BE2C (cell line): ENCODE measurements at places on chromosomes 1 and 21.

DNA sequence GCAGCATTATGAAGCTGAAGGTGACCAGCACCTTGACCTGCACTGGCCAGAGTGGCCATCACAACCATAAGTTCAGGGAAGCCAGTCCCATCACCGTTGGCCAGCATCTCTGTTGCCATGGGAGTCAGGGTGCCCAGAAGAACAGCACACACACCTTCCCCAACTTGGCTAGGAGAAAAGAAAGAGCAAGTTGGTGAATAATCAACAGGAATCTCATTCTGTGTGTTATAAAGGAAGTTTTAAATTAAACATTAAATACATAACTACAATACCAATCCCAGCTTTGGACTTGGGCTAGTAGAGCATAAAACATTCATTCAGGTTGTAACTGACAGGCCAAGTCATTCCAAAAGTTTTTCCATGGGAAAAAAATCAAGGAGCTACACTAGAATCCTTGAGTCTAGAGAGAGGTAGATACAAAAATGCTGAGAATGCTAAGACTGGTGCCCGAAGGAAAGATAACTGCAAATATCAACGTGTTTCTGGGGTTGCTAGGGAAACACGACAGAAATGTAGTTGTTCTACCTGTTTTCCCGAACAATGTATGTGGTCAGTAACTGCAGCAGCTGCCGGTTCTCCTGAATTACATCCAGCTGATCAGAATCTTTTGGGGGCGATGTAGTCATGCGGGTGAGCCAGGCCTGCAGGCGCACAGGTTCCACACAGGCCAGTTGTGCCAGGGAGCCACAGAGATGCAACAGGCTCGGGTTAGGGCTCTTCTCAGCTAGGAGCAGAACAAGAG lies 45.6 kb downstream of the UBR4 start:
- DNase-seq: no peak

- peak; percentile 14 for DNase-seq
These were observed 37.3 kb downstream of the PLEKHO1 start for GRCh38 chr1:150186789-150187559.

GRCh38 chr1:72837781-72838180 lies 555.4 kb upstream of the NEGR1 start:
- DNase-seq: no peak

- DNase-seq: no peak
These were observed 47.7 kb downstream of the SLC2A1 start for GRCh38 chr1:42910985-42911384.

DNA sequence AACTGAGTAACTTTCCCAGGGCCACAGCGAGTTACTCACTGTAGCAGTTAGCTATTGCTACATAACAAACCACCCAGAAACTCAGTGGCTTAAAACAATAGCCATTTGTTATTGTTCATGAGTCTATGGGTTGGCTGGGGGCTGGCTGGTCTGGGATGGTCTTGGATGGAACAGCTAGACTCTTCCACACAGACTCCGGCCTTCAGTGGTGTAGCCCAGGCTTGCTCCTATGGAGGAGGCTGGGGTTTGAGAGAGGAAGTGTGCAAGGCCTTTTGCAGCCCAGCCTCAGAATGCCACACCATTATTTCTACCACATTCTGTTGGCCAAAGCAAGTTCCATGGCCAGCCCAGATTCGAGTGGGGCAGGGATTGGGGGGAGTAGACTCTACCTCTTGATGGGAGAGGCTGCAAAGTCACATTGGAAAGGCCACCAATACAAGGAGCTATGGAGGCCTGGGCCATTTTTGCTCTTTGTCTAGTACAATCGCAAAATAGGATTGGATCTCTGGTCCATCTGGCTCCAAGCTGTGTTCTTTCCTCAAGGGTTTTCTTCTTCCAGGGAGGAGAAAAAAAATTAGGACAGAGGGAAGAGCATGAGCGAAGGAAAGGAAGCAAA lies 37.5 kb upstream of the TTC22 start:
- no peak for DNase-seq

DNA sequence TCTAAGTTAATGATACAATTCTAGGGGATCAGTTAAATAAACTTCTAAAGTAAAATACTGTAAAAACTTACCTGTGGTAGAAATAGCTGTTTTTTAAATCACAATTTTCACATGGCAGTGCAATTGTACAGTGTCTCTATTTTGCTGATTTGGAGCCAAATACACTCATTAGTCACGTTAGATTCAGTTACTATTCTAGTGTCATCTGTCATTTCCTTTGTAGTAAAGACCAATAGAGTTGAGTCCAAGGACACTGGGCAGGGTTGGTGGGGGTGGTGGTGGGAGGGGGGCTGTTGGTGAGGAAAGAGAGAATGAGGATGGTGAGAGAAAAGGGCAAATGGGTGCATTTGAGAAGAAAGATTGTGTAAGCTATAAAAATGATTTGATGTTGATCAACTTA lies 33.6 kb downstream of the CD55 start:
- no peak for DNase-seq

GRCh38 chr1:14983277-14983676 lies 170.3 kb upstream of the TMEM51 start:
- DNase-seq: no peak

DNA sequence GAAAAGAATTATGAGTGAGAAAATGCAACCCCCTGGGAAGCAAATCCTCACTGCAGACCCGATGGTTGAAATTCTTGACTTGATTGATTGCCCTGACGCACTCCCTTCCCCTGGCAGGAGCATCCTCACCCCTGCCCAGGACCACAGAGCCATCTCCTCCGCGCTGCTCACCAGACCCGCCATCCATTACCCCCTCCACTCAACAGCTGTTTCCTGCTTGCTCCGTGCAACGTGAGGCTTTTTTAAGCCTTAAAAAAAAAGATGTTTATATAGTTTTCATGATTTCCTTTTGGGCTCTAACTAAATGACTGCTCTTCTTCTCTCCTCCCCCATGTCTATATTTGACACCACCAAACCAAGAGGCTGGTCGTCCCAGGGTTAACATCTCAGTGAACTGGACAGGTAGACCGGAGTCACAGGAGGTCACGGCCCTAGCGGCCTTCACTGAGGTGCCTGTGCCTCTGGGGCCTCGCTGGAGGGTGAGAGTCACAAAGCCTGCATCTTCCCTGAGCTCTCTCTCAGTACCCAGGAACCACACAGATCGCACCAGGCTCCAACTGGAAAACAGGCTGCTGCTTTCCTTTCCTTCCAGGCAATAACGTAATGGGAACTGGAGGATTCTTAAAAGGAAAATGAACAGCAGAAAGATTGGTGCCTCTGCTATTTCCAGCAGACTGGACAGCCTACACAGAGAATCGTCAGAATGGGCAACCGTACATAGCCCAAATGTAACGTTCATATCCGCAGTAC lies 49.8 kb downstream of the ZBTB18 start:
- DNase-seq: no peak

GRCh38 chr1:218529646-218530300 lies 184.6 kb downstream of the TGFB2 start:
- no peak for DNase-seq

DNA sequence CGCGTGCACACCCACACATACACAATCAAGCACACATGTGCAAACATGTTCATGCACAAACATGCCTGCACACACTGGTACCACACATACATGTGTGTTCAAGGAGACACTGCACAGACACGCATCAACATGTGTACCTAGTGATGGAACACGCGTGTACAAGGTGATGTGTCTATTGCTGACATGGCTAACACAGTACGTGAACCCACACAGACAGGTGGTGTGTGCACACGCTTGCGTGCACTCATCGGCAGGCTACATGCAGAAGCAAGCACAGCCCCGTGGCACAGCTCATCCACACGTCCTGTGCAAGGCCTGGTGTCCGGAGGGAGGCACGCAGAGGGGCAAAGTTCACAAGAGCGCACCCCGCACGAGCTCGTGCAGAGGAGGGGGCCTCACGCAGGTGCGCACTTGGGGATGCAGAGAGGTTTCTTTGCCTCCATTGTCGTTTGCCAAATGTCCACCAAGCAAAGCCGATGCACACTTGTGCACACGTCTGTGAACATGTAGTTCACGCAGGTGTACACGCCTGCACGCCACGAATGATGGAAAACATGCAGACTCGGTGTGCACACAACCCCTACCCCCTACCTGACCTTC lies 969 bp downstream of the ACAP3 start:
- DNase-seq: no peak

DNA sequence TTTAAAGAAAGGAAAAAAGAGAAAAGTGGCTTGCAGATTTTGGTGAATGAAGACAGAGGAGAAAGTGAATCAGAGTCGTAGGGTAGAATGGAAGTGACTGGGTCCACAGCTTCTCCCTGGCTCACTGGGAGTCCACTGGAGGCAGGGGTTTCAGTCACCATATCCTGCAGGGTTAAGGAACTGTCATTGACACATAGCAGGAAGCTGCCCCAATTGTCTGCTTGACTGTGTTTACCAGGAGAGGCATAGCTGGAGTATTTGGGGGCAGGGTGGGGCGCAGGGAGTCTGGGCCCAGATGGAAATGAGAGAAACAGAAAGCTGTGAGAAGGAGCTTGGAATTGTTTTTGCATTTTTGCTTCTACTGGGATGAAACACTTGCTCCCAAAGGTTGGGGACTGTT lies 228.8 kb upstream of the CSF3R start:
- DNase-seq: no peak

DNA sequence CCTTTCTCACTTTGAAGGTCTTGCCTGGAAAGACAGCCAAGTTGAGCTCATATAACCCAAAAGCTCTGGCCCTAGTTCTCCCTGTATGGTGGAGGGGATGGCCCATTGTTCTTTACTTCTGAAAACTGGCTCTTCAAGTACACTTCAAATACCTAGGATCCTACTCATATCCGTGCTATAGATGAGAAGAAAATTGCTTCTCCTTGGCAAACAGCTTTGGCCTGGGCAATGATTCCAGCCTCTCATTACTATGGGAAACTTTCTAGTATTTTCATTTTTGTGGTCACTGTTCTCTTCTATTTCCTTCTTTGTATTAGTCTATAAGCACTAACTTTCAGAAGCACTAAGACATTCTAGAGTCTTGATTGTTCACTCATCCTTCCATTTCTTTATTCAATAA lies 53.7 kb downstream of the ZNF697 start:
- DNase-seq: no peak

GRCh38 chr1:93810316-93810715 lies 68.7 kb downstream of the DNTTIP2 start:
- DNase-seq: no peak

- no peak for DNase-seq
These were observed 2.1 kb downstream of the CACNA1S start for GRCh38 chr1:201110138-201110537.

GRCh38 chr1:93910305-93910704 lies 1.1 kb upstream of the GCLM start:
- no peak for DNase-seq
